ENCODE measurements at places on chromosomes 13 and 19. TPM values are rescaled to one million over a fixed set of nuclear protein-coding genes. Genes with fewer than 3 reads are reported as not detected.
A peak's percentile ranks its signal among the peaks of the same experiment; 100 is the strongest.

- DNase-seq = no peak
These were observed 27.6 kb downstream of the ZNF607 start for GRCh38 chr19:37691881-37692504.

The FREM2 gene
- 0.76 TPM for total RNA-seq

The CDX2 gene
- not detected for total RNA-seq

The KLF16 gene
- total RNA-seq = 8.4 TPM

- DNase-seq = no peak
These were observed 29.1 kb downstream of the EPS15L1 start for GRCh38 chr19:16442386-16443276.

GRCh38 chr13:40388617-40389016 is 277.8 kb downstream of the FOXO1 start:
- peak; percentile 82 for DNase-seq

The ANKRD24 gene
- total RNA-seq = 0.12 TPM

DNA sequence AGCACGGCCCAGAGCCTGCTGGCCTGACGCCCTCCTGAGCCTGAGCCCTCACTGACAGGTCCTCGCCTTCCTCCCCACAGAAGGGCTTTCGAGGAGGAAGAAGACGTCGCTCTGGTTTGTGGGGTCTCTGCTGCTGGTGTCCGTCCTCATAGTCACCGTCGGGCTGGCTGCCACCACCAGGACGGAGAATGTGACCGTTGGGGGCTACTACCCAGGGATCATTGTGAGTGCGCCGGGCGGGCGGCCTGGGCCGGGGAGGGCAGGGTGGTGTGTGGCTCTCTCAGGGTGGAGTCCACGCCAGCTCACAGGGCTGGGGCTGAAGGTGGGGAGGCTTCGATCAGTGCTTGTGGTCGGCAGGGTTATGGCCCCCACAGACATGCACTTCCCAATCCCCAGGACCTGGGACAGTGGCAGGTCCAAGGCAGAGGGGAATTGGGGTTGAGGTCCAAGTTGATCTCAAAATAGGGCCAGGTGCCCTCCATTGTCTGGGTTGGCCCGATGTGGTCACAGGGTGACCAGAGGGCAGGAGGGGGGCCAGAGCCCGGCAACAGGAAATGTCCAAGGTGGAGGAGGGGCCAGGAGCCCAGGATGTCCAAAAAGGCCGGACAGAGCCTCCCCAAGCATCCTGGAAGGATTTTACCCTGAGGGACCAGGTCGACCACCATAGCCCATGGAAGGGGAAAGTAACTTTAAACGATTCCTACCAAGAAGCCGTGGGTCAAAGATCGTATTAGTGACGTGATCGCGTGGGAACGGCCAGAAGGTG is 7.2 kb downstream of the TMEM255B start:
- DNase-seq = no peak

DNA sequence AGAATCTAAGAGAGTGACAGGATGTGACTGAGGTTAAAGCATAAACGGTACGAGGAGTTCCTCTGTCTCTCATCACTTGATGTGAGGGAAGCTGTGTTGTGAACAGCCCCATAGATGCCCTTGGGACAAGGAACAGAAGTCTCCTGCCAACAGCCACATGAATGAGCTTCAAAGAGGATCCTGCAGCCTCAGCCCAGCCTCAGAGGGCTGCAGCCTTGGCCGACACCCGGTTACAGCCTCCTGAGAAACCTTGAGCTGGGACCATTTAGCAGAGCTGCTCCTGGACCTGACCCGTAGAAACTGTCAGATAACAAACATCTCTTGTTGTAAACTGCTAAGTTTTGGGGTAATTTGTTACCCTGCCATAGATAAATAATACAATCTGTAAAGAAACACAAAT is 54.2 kb downstream of the CCNE1 start:
- no peak for DNase-seq

DNA sequence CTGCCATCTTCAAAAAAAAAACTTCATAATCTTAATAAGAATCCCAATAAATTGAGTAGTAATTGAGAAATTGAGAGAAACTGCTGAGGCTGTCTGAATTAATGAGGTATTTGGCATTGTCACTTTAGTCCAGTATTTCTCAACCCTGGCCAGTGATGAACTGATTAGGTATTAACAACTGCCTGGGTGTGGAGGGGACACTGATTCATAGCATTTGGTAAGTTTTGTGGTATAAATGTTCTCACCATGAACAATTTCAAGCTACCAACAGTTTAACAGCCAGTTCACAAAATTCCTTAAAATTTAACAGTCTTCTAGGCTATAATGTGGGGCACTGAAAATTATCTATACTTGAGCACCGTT is 18.3 kb downstream of the GPC6 start:
- DNase-seq = peak; percentile 18

- no peak for DNase-seq
These were observed 8.3 kb upstream of the ZNF14 start for GRCh38 chr19:19741184-19741583.

GRCh38 chr13:27304099-27304498 is 33.5 kb downstream of the RASL11A start:
- DNase-seq = no peak

GRCh38 chr19:33905473-33905936 is 108.8 kb downstream of the KCTD15 start:
- DNase-seq = peak; percentile 3

GRCh38 chr13:83496501-83496900 is 385.8 kb downstream of the SLITRK1 start:
- DNase-seq = no peak

DNA sequence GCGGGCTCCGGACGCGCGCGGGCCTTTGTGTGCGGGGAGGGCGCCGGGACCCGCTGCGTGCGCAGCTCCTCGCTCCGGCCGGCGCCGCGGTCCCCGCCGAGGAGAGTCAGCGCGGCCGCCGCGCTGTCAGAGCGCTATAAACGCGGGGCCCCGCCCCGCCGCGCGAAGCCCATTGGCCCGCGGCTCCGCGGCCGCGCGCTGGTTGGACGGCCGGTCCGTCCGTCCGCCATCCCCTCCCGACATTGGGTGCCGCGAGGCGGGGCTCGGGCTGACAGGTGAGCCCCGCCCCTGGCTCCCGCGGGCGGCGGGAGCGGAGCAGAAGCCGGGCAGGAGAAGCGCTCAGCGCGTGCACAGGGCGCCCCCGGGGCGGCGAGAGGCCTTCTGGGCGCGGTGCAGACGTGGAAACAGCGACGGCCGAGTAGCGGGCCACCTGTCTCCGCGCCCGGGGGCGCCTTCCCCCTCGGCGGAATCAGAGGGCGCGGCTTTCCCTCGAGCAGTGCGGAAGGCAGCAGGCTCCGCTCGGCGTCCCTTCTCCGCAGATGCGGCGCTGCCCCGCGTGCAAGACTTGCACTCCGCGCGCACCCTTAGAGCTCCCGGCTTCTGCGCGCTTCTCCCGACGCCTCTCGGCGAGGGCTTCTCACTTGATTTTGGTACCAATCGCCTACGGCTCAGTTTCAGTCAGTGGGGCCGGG is at the start of gene EFNB2:
Gene EFNB2, minus strand, starts transcription at position 111 of the 692 bp plus-strand sequence. CDS start 698 bp downstream, outside the sequence.
- DNase-seq = peak; percentile 88

The SLC27A1 gene
- total RNA-seq = 12.2 TPM

GRCh38 chr19:39194832-39195542 is 1.8 kb upstream of the NCCRP1 start:
- DNase-seq = peak; percentile 36

- no peak for DNase-seq
These were observed 4.3 kb upstream of the DACH1 start for GRCh38 chr13:71871176-71871754.

GRCh38 chr13:100809129-100809390 is 134.5 kb upstream of the TMTC4 start:
- no peak for DNase-seq

The ZGLP1 gene
- not detected for total RNA-seq

The CCL25 gene
- not detected for total RNA-seq

The ITGBL1 gene
- 21.4 TPM for total RNA-seq

- DNase-seq = no peak
These were observed 44.4 kb upstream of the HMGB1 start for GRCh38 chr13:30510091-30510490.

The HSPB6 gene
- 0.47 TPM for total RNA-seq

The DACH1 gene
- total RNA-seq = not detected

- no peak for DNase-seq
These were observed 109.6 kb upstream of the SERP2 start for GRCh38 chr13:44263751-44264620.

The DAZAP1 gene
- 97.6 TPM for total RNA-seq

- DNase-seq = peak; percentile 68
These were observed 249.3 kb upstream of the HTR2A start for GRCh38 chr13:47146136-47146535.

- no peak for DNase-seq
These were observed 4.0 kb downstream of the MCF2L start for GRCh38 chr13:112972867-112973576.

- DNase-seq = no peak
These were observed 144.9 kb downstream of the MIPEP start for GRCh38 chr13:23744315-23744714.

The LRRC63 gene
- total RNA-seq = not detected

DNA sequence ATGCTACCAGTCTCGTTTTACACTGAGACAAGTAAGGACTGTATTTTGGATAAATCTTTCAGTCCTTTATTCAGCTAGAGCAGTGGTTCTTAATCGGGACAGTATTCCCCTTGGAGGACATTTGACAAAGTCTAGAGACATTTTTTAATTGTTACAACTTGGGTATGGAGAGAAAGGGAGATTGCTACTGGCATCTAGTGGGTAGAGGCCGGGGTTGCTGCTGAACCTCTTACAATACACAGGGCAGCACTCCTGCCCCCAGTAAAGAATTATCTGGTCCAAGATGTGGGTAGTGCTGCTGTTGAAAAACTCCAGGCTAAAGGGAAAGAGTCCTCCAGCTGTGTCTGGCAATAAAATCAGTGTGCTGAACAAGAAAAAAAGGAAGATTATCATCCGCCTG is 334.8 kb downstream of the SLC7A1 start:
- no peak for DNase-seq

The FFAR1 gene
- total RNA-seq = not detected

DNA sequence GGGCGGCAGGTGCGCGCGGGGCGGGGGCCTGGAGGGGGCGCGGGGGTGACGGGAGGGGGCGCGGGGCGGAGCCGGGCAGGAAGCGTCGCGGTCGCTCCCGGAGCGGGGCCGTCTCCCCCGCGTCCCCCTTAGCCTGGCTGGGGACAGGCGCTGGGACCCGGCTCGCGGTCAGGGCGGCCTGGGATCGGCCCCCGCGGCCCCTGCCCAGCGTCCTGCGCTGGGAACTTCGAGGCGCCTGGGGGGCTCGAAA is 74.7 kb upstream of the MCF2L start:
- no peak for DNase-seq

GRCh38 chr19:39858541-39858940 is 12.4 kb upstream of the FBL start:
- no peak for DNase-seq

DNA sequence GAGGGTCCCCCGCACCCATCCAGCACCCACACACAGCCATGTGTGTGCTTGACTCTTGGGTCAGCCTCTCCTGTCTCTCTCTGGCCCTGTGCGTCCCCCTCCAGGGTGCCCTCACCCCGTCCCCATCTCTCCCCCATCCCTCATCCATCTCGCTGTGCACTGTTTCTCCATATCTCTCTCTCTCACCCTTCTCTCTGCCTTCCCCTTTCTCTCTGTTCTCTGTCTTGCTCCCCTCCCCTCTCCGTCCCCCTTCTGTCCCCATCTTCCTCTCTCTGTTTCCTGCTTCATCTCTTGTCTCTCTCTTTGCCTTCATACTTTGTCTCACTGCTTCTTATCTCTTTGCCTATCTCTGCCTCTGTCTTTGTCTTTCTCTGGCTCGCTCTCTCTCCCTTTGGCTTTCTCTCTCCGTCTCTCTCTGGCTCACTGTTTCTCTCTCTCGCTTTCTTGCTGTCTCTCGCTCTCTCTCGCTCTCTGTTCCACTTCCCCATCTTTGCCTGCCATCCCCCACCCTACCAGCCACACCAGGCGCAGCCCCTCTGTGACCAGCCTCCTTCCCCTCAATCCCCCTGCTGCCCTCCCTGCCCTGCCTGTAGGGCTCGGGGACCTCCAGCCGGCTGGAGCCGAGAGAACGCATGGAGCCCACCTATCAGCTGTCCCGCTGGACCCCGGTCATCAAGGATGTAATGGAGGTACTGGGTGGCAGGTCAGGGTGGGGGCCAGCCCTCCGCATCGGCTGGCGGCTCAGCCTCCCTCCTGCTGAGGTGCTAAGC is 8.9 kb downstream of the STXBP2 start:
- DNase-seq = no peak

GRCh38 chr13:109192306-109192705 is 562.9 kb downstream of the MYO16 start:
- no peak for DNase-seq

The CACNG6 gene
- 0.12 TPM for total RNA-seq
